GM19239 (cell line): ENCODE measurements at places on chromosomes 2 and 18.
A peak's percentile ranks its signal among the peaks of the same experiment; 100 is the strongest.

DNA sequence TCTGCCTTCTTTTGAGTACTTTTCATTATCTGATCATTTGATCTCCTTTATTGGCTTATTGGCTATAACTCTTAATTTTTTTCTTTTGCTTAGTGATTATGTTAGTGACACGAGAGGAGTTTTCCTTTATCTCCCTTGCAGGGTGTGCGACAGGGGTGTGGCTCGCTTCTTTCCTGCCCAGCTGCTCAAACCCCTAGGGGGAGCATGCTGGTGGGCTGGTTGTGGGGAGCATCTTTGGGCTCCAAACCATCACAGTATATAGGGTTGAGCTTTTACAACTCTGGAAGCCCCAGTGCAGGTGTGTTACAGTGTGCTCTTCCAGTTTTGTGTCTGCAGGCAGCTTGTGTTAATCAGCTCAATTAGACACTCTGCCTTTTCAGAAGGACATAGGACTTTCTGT, 357.0 kb upstream of the TMEFF2 start:
- no peak for DNase-seq

- no peak for DNase-seq
These were observed 137.4 kb downstream of the CALCRL start for GRCh38 chr2:187310701-187311100.

GRCh38 chr2:211035548-211036185, 479.3 kb downstream of the CPS1 start:
- no peak for DNase-seq

DNA sequence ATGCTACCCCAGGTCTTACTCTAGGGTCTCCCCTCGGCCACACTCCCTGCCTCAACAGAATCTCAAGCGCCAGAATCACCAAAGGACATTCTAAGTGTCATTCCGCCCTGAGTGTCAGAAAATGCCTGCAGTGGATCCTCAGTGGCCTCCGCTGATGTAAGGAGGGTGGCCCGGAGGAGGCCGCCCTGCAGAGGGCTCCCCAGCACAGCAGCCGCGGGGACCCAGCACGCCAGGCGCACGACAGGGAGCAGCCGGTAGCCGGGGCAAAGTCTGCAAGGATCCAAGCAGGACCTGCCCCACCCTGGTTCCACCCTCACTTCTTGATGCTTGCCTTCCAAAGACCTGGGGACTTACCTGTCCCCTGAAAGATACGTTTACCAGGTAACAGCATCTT, 54.2 kb upstream of the ID2 start:
- no peak for DNase-seq

DNA sequence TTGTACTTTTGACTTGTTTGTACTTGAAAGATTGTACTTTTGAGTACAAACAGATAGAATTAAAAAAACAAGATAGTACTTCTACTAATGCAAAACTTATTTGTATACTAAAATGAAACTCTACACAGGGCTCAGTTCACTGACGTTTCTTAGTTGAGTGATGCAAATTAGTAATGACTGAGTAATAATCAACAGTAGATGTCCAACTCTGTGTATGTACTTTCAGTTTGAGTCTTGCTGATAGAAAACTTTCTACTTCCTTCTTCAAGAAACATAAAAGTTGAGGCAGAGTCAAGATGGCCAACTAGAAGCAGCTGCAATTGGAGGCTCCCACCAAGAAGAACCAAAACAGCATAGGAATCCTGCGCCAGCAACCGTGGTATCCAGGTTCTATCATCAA, 585.0 kb downstream of the NR4A2 start:
- DNase-seq, result no peak

GRCh38 chr2:108612153-108612513, 77.9 kb downstream of the LIMS1 start:
- DNase-seq, result peak; percentile 44

DNA sequence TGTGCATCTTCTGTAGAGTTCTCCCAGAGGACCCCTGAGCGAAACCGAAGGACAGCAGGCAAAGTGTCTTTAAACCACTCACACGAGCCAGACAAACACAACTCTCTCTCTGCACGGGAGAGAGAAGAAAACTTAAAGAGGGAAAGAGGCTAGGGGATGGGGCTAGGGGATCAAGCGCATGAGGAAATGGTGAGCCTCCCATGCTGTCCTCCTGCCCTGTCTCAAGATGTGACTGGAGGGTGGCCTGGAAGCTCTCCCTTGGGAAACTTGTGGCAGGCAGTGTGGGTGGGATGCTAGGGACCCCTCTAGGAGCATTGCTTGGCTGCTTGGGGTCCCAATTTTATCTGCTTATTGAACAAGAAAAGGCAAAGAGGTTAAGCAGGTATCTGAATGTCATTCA, 44.5 kb downstream of the CYP26B1 start:
- no peak for DNase-seq

DNA sequence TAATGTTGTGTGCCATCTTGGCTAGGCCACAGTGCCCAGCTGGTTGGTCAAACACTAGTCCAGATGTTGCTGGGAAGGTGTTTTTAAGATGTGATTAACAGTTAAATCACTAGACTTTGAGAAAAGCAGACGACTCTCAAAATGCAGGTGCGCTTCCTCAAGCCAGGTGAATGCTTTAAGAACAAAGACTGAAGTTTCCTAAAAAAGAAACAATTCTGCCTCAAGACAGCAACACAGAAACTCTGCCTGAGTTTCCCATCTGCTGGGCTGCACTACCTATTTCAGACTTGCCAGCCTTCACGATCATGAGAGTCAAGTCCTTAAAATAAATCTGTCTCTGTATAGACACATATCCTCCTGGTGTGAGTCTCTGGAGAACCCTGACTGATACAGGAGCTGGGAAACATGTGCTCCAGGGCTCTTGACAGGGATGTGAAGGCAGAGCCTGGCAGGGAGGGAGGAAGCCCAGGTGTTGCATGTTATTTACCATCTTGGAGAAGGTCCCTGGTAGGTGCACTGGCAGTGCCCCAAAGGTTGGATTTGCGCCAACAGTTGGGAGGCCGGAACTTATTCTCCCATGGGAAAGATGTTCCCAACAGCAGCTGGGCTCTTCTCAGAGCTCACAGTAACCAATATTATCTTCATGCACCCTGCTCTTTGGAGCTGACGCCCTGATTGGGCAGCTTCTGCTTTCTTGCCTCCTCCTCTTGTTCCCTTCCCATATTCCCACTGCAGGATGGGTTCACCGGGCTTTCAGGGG, 43.9 kb downstream of the ST6GAL2 start:
- no peak for DNase-seq

DNA sequence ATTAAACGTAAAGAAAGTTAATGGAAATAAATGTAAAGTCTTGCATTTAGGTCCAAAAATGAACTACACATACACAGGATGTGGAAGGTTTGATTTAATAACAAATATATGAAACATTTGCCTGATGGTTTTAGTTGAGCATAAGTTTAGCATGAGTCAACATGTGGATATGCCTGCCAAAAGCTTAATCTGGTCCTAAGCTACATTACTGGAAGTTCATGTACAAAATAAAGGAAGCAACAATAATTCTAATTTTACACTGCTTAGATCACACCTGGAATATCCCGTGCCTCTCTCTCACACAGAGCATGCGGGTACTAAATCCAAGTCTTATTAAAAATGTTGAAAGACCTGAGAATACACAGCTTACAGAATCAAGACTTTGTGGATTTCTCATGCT, 276.5 kb upstream of the NRP2 start:
- no peak for DNase-seq

DNA sequence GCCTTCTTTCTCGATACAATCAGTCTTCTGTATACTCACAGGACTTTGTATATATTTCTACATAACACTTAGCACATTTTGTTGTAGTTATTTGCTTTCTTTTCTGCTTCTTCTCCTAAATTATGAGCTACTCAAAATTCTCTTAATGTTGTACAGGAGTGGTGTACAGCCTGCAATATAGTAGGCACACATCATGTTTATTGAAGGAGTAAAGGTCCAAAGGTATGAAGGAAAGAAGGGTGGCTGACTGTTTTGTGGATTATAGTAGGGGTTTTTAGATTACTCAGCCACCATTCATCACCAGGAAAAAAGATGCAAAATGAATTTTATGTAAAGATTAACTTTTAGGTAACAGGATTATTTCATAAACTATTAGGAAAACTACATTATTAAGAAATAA, 54.1 kb downstream of the C18orf54 start:
- DNase-seq, result no peak

DNA sequence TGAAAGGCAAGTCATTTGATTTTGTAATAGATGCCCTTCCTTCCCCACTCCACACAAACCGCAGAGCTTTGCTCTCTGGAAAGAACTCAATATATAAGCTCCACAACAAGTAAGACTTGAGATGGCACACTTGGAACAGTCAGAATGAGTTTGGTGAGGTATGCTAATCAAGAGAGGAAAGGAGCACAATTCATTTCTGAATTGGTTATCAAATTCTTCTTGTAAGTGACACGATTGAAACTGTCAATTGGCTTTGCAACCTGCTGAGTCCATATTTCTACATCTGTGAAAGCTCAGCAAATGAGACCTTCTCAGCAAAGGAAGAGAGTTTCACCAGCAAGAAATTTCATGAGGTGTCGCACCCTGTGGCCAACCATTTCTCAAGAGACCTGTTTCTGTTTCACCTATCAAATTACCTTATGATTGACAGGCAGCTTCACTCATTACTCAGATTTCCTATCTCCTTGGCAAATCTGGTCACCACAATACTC, 19.1 kb downstream of the CTLA4 start:
- no peak for DNase-seq

DNA sequence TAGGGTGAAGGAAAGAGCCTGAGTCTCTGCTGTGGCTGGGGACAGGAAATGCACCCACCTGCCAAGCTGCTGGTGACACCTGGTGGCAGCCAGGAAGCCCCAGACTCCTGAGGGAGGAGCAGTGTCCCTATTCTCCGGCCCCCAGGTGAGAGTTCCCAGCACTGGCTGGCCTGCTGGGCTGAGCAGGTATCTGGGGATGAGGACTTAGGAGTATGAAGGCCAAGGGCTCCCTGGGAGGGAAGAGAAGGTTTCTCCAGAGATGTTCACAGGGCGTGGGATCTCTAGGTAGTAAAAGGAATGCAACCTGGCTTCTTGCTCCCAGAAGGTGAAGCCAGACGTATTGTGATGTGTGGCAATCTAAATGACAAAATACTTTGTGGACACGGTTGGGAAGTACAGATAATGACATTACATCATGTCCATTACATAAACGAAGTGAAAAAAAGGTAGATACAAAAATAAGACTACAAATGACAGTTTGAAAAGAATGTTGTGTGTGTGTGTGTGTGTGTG, 75.8 kb upstream of the SLC1A4 start:
- DNase-seq, result no peak

- DNase-seq, result no peak
These were observed 21.6 kb downstream of the EIPR1 start for GRCh38 chr2:3355951-3356569.

GRCh38 chr2:100059638-100060037, 82.8 kb downstream of the AFF3 start:
- DNase-seq, result no peak

GRCh38 chr2:159035790-159036411, 67.5 kb downstream of the TANC1 start:
- DNase-seq, result no peak

DNA sequence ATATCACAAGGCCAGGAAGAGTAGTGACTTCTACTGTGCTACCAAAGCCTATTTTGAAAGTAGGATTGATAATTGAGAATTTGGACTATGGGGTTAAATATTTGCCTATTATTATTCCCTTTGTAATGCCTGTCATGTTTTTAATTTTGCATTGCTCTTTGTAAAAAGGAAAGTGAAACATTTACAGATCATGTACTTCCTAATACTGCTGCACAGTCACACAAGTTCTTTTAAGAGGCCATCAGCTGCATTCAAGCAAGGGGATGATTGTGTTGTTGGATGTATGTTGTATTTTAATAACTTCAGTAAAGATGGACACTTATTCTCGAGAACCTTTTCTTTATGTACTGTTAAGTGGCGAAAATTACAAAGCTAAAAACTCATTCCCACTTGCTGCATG, 70.1 kb downstream of the PLEKHA3 start:
- peak; percentile 9 for DNase-seq
